NCI-H1092 (cell line): ENCODE measurements at places on chromosomes 2 and 18.

GRCh38 chr2:146123256-146123655 lies 1603.3 kb upstream of the ZEB2 start:
- no peak for DNase-seq

GRCh38 chr18:2984703-2985261 lies 28.2 kb downstream of the LPIN2 start:
- no peak for DNase-seq

GRCh38 chr2:237720957-237721356 lies 77.6 kb upstream of the RBM44 start:
- no peak for DNase-seq

GRCh38 chr2:85462322-85462721 lies 43.8 kb downstream of the SH2D6 start:
- DNase-seq: no peak

GRCh38 chr2:156322051-156322685 lies 10.4 kb downstream of the NR4A2 start:
- no peak for DNase-seq

- no peak for DNase-seq
These were observed 31.8 kb upstream of the RIOK3 start for GRCh38 chr18:23421277-23421676.

DNA sequence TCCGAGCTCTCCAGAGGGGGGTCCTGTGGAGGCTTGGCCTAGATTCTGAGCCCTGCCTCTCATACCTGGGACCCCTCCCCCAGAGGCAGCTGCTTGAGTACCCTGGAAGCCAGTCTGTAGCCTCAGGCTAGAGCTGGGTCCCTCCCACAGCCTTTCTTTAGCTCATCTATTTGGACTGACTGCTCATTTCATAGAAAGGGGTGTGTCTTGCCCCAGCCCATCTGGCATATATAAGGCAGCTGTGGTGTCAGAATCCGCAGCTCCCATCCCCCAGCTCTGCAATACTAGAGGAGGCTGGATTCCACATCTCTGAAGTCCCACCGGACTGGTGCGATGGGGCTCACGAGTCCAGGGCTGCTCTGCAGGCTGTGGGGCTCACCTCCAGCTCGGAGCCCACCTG lies 26.1 kb downstream of the MPHOSPH10 start:
- DNase-seq: no peak

GRCh38 chr2:191862156-191862775 lies 15.4 kb upstream of the CAVIN2 start:
- no peak for DNase-seq

DNA sequence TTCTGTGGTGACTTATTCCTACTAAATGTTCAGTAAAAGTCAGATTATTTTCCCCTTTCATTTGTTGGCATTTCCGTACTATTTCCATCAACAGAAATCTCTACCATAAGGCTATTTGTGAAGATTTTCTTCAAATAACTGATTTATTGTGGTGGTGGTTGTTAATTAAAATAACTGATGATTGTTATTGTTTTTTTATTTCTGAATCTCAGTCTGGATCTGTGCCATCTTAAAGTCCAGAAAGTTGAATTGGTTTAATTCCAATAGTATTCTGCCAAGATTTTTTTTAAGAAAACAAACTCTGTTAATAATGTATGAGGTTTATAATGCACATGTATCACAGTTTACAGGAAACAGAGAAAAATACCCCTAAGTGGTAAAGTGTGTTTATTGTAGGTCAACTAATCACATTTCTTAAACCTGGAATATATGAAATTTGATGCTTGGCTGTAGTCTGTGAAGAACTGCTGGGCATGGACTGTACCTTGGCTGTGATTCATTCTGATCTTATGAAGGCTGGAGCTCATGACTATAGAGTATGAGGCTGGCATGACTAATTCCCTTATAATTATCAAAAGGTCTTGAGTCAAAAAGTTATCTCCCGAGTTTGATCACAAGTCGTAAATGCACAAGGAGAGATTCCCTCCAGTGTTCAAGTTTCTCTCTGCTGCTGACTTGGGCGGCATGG lies 134.2 kb upstream of the RND3 start:
- DNase-seq: no peak

- no peak for DNase-seq
These were observed 34.7 kb downstream of the NHEJ1 start for GRCh38 chr2:219125886-219126270.

GRCh38 chr2:25293958-25294562 lies 47.7 kb downstream of the DNMT3A start:
- no peak for DNase-seq

DNA sequence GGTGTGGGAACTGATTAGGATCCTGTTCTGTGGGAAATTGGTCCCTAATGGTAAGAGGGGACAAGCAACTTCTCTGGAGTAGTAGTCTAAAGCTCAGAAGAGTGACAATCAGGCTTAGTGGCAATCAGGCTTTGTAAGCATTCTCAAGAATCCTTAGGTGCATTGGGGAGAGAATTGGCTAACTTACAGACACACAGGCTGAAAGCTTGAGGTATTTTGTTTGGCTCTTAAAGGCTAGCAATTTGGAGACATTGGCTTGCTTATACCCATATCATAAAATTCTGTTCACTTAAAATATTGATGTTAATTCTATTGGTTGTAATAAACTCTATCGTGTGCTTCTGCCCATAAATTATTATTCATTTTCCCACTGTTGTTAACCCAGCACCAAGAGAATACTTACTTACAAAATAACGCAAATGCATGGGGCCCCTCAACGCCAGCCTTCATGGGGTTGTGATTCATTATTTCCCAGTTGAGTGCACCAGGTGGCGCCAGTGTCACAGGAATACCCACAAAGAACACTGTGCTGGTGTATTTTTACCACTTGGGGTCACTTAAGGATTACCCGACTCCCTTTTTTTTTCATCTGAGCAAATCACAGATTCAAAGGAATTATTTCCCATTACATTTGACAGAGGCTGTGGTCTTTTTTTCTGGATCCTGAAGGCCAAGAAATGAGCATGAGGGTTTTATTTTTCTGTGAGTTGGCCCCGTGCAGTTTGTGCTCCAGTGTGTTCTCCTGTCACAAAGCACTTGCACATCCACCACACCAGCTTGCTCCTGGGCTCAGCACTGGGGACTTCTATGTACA lies 45.5 kb downstream of the DDX1 start:
- peak; percentile 28 for DNase-seq

- DNase-seq: no peak
These were observed 82.0 kb upstream of the PPM1B start for GRCh38 chr2:44086629-44087028.

DNA sequence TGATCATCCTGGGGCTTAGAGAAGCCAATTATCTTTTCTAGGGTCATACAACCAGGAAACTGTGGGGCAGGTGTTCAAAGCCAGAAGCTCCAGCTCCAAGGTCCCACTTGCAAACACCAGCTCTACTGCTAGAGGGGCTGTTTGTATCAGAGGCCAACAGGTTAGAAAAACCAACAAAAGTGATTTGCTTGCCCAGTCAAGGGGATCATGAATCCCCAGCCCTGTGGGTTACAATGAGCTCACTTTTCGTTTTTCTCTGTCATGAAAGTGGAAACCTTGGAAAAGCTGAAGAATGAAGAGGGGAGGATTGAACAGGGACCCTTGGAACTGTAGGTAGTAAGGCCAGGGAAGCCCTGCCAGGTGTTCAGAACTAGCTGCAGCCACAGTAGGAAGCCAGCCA lies 119.2 kb downstream of the SPP2 start:
- DNase-seq: no peak

- DNase-seq: no peak
These were observed 315.2 kb downstream of the TDRD15 start for GRCh38 chr2:21438949-21439348.

- no peak for DNase-seq
These were observed 69.8 kb upstream of the MAL start for GRCh38 chr2:94955702-94956101.

DNA sequence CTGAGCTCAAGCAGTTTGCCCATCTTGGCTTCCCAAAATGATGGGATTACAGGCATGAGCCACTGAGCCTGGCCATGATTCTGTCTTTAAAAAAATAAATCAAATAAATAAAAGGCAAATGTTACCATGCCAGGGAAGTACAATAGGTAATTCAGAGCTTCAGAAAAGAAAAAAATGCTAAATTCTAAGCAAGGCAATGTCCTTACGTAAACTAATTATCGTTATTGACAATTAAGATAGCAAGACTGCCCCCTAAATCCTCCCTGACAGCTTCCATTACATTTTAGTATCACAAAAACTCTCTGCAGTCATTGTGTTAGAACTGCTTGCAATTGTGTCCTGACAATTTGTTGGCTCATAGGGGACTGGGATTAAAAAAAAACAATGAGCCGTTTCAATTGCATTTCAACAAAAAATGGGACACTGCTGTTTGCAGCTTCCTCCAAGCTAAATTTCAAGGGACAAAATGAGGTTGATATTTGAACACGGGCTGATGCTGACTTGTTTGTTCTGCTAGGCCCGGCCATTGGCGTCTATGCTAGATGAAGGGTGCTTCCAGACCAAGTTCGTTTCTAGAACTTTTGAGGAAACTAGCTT lies 88.9 kb downstream of the MOGAT1 start:
- DNase-seq: no peak

DNA sequence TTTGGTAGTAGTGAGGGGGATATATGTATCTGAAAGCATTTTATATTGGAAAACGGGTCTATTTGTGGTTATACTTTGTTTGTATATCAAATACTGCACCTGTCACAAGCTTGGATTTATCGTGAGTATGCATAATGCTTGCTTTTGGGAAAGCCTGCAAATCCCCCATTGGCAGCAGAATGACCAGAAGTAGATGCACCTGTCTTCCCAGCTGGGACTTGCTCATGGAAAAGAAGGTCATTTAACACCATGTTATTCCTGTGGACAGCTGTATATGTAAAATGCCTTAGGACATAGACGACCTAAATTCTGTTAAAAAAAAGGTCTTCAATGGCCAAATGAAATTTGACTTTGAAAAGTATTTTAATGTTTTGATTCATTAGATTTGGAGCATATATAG lies 599.4 kb downstream of the XIRP2 start:
- no peak for DNase-seq

- DNase-seq: no peak
These were observed 46.3 kb downstream of the HK2 start for GRCh38 chr2:74880054-74880728.

DNA sequence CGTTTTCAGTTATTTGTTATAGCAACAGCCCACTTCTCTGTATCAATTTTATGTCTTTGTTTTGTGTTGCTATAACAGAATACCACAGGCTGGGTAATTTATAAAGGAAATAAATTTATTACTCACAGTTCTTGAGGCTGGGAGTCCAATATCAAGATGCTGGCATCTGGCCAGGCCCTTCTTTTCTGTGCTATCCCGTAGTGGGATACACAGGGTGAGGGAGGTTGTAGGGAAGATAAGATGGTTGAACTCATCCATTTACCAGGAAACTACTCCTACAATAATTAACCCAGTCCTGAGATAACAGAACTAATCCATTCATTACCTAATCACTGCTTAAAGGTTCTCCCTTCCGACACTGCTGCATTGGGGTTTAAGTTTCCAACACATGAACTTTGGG lies 220.7 kb downstream of the TPGS2 start:
- DNase-seq: no peak

- DNase-seq: no peak
These were observed 1082.0 kb upstream of the ACVR2A start for GRCh38 chr2:146762786-146763185.

DNA sequence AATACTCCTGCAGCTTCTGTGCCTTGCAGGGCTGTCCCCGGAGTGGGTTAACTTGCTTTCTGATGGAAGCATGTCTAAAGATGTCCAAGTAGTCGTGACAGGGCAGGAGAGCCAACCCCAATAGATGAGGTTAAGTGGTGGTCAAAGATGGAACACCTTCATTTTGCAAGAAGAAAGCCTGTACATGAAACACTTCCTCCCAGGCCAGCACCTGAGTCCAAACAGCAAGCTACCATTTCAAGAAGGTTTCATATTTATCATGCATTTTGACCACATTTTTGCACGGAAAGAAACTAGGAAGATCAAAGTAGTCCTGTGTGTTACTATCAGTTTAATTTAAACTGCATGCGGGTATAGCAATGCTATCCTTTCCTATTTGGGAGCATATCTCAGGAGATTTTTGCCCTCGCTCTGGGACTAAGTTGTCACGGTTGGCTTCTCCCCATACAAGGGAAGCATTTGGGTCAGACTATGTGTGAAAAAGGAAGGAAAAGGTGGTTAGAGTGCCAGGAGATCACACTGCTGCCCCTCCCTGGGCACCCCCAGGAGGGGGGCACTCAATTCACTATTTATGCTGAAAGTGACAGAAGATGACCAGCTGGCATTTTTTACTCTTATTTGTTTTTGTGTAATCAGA lies 187.6 kb downstream of the ZNF521 start:
- DNase-seq: no peak

DNA sequence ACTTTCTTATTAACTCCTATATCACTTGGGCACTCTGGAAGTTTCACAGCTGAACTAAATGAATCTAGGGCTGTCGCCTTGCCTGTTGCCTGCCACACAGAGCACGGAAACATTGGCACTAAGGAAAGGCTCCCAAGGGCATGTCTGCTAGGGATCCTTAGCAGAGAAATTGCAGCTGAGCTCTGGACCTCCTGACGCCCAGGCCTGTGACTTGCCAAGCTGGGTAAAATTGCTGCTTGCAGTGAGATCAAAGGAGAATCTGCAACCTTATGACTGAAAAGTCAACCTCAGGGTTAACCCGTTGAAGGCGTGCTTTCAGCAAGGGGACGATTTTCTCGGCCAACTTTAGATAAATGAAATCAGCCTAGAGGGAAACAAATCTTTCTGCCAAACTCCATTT lies 189.8 kb downstream of the NCK2 start:
- DNase-seq: no peak
